HCT116 (cell line): ENCODE measurements at places on chromosomes 12 and 14. TPM values are rescaled to one million over a fixed set of nuclear protein-coding genes. Genes with fewer than 3 reads are reported as not detected.

The HCFC2 gene
- 4.9 TPM for total RNA-seq

The TGM1 gene
- 5.6 TPM for total RNA-seq

The PTPN6 gene
- 47.7 TPM for total RNA-seq

The ACOT6 gene
- not detected for total RNA-seq

The LPAR5 gene
- total RNA-seq: 5.2 TPM

The PRPH gene
- 6.7 TPM for total RNA-seq

The SLC2A14 gene
- total RNA-seq: not detected

DNA sequence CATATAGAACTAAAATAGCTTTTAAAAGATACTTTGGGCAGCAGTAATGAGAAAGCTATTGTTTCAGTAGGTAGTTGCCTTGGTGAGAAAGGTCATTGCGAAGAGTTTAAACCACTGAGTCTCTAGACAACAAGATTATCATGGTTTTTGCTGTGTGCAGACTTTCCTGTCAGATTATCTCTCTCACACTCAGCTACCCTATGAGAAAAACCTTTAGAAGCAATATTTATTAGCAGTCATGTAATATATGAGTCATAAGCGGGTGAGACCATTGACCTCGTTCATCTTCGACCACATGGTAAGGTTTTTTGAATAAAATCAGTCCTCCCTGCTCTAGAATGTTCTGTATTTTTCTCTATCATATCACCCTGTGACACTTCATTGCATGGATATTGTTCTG, 59.9 kb downstream of the GPR65 start:
- DNase-seq: no peak

GRCh38 chr12:72679147-72679757, 407.1 kb downstream of the TRHDE start:
- no peak for DNase-seq

DNA sequence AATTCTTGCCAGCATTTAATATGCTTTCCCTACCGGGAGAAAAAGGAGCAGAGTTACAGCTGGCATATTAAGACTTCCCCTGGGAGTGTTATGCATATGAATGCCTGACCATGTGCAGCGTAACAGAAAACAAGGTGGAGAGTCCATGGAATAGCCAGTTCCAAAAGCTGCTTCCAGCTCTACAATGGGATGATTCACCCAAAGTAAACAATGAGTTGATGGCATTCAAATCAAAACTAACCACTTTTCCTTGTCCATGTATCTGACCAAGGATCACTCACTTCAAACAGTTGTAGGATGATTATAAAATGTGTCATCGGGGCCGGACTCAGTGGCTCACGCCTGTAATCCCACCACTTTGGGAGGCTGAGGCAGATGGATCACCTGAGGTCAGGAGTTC, 48.1 kb upstream of the BICDL1 start:
- peak; percentile 68 for DNase-seq

DNA sequence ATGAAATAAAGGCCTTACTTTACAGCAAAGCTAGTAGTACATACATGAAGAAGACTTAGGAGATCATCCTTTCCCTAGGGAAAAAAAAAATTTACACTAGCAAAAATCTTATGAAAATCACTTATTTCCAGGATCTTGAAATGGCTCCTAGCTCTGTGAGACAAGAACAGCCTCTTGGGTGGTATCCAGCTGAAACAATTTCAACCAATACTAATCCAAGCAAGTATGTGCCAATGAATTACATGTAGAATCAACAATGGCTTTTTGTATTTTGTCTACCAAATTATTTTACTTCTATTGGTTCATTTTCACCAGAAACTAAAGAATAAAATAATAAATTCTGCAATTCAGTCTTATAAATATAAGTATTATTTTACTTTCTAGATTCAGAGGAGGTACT, 2.7 kb upstream of the SLCO1A2 start:
- DNase-seq: no peak

GRCh38 chr12:53343969-53344368, 7.8 kb upstream of the SP7 start:
- no peak for DNase-seq

- DNase-seq: no peak
Observed at GRCh38 chr14:101602466-101602840, 41.2 kb downstream of the DIO3 start.

GRCh38 chr12:122107261-122107660, 28.7 kb downstream of the MLXIP start:
- no peak for DNase-seq

- no peak for DNase-seq
Observed at GRCh38 chr12:104650541-104650940, 193.8 kb downstream of the CHST11 start.

GRCh38 chr14:69323266-69323998, 63.5 kb downstream of the GALNT16 start:
- DNase-seq: no peak

- no peak for DNase-seq
Observed at GRCh38 chr14:73977896-73978295, 27.8 kb downstream of the COQ6 start.

GRCh38 chr12:128073937-128074336, 193.0 kb upstream of the TMEM132C start:
- no peak for DNase-seq

DNA sequence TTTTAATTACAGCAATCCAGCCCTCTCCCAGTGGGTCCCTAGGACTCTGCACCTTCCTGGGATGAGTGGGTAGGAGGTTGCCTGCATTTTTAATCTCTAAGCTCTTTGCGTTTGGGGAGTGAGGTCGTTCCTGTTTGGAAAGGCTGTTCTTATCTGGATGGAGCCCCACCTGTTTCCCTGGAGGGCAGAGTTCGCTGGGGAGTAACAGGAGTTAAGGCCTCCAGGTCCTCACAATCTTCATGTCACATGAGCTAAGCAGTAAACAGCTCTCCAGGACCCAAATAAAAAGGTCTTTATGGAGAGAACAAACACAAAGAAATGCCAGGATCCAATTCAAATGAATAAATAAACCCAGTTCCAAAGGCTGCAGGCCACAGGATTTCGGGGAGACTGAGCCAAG, 56.0 kb upstream of the RFLNA start:
- no peak for DNase-seq

- peak; percentile 86 for DNase-seq
Observed at GRCh38 chr12:15662303-15662980, 126.7 kb downstream of the EPS8 start.

- DNase-seq: no peak
Observed at GRCh38 chr12:4251216-4251891, 22.2 kb upstream of the CCND2 start.

- no peak for DNase-seq
Observed at GRCh38 chr12:12338527-12339168, 11.4 kb downstream of the MANSC1 start.

- DNase-seq: no peak
Observed at GRCh38 chr14:24279301-24280186, 8.1 kb upstream of the RABGGTA start.

DNA sequence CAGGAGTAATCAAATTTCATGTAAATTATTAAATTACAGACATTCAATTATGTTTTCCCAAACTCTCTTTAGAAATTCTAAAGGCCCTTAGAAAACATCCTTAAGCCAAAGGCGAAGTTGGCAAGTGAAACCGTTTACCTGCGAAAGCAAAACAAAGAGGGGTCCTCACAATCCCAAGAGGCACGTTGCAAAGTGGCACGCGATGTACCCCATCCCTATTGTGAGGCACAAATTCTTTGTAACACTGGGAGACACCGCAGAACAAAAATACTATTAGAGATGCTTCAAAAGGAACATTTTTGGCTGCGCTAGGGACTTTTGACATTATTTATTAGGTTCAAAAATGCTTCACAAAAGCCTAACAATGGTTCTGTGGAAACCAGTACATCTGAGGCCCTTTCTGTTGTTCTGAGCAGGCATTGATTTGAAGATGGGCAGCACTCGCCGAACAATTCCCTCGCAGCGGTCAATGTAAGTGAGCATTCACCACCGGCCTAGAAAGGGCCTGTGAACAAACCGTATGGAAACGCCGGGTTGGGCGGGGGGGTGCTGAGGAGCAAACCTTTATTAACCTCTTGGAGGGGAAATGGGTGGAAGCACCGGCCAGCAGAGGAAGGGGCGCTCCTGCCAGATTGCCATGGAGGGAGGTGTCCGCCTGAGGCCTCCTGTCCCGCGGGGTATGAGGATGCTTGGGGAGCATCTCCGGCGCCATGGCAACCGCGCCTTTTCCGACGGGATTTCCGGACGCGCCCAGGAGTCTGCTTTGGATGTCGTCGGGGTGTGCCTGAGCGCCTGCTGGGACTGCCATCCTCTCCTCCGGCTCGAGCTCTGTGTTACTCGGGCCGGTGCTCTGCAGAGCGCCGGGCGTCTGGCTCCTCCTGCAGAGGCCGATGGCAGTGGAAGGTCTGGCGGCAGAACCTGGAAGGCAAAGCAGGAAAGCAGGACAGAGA, 193.9 kb downstream of the C12orf42 start:
- no peak for DNase-seq

GRCh38 chr14:72614891-72615415, 278.9 kb downstream of the DPF3 start:
- no peak for DNase-seq

- no peak for DNase-seq
Observed at GRCh38 chr14:92945544-92945943, 22.6 kb downstream of the CHGA start.

DNA sequence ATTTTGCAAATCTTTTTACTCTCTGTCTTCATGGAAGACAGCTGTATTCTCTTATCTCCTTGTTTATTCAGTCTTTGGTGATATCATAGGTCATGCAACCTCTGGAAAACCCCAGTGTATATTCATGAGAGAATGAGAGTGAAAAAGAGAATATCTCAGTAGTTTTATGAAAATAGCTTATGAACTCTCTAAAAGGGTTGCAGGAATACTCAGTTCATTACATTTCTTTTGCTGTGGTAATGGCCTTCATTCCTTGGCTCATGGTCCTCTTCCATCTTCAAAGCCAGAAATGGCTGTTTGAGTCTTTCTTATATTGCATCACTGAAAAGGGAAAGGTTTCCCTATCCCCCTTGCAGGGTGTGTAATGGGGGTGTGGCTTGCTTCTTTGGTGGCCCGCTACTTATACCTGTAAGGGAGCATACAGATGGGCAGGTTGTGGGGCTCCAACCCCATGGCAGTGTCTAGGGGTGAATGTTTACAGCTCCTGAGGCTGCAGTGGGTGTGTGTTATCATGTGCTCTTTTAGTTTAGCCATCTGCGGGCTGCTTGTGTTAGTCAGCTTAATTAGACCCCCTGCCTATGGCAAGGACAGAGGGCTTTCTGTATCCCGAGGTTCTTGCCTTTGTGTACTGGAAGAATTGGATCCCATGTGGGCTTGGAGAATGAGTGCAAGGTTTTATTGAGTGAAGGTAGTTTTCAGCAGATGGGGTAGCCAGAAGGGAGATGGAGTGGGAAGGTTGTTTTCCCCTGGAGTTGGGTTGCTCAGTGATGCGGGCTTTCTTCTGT, 150.2 kb downstream of the CCDC91 start:
- DNase-seq: no peak

GRCh38 chr12:90972226-90972625, 17.2 kb upstream of the CCER1 start:
- DNase-seq: no peak

GRCh38 chr12:56878010-56878339, 56.2 kb downstream of the SDR9C7 start:
- no peak for DNase-seq

GRCh38 chr12:59844750-59845149, 248.9 kb downstream of the SLC16A7 start:
- DNase-seq: no peak

- no peak for DNase-seq
Observed at GRCh38 chr12:71565535-71565934, 98.1 kb downstream of the ZFC3H1 start.

GRCh38 chr12:10170216-10170615, 1.7 kb downstream of the OLR1 start:
- no peak for DNase-seq

GRCh38 chr12:65608319-65608916, 215.9 kb upstream of the HMGA2 start:
- DNase-seq: no peak

DNA sequence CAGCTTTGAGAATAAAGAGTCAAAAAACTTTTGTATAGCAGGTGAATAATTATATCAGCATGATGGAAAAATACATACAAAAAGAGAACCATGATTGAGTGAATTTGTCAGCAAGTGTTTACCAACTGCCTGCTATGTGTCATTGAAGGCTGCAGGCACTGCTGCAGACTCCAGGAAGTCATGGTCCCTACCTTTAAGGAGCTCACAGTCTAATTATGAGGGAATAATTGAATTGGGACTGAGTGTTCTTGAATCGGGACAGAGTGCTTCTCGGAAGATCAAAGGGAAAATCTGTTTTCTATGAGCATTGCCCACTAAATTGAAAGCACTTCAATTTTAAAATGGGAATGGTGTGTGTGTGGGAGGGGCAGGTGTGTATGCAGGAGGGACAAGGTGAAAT, 9.5 kb downstream of the OR10AD1 start:
- DNase-seq: no peak

DNA sequence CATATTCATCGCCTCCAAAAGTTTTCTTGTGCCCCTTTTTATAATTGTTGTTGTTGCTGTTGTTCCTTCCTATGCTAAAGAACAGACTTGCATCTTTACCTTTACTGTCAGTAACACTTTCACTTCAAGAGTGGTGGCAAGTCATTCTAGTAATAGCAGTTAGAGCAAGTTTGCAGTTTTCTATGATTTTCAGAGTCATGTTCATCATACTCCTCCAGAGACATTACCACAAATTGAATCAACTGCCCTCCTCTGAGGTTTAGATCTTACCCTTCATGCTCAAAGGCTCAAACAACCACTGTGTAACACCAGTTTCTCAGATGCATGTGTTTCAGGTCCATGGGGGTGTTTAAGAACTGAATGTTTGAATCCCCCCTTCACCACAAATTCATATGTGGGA, 763.4 kb downstream of the LRFN5 start:
- no peak for DNase-seq

DNA sequence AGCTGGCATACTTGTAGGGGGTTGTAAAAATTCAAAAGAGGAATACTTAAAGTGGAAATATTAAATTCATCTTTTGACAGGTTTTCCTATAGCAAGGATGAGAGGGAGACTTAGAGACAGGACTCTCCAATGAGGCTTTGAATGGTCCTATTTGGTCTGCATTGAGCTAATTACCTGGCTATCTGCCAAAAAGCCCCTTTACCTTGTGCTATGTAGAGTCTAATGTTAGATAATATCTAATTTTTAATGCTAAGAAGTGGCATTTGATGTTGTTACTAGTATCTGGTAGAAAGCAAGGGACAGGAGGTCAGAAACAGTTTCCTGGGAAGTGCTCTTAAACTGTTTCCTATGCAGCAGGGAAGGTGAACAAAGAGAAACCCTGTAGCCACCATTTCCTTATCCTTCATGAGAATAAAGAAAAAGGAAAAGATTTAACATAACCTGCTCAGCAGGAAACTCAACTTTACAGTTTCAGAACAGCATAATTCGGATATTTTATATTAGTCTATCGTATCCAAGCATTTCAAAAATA, 550.0 kb downstream of the SOX5 start:
- no peak for DNase-seq
